ENCODE measurements at places on chromosomes 13 and 19.

DNA sequence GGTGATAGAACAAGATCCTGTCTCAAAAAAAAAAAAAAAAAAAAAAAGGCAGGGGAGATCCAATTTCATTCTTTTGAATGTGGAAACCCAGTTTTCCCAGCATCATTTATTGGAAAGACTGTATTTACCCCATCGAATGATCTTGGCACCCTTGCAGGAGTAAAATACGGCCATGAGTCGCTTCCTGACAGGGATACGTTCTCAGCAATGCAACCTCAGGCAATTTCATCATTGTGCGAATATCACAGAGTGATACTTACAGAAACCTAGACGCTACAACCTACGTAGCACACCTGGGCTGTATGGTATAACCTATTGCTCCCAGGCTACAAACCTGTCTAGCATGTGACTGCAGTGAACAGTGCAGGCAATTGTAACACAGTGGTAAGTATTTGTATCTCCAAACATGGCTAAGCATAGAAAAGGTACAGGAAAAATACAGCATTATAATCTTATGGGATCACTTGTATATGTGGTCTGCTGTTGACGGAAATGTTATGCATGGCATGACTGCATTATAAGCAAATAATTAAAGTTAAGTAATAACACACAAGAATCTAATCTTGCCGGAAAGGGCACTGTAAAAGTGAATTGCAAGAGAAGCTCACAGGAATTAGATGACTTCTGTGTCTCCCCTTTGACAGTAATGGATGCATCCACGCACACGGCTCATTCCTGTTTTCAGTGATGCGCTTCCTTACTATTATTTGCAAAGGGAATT is 24.1 kb downstream of the RFX2 start:
- no peak for DNase-seq

- DNase-seq: no peak
These were observed 85.2 kb downstream of the LMO7 start for GRCh38 chr13:75721307-75721706.

GRCh38 chr13:99385161-99385560 is 78.0 kb upstream of the GPR183 start:
- DNase-seq: no peak

DNA sequence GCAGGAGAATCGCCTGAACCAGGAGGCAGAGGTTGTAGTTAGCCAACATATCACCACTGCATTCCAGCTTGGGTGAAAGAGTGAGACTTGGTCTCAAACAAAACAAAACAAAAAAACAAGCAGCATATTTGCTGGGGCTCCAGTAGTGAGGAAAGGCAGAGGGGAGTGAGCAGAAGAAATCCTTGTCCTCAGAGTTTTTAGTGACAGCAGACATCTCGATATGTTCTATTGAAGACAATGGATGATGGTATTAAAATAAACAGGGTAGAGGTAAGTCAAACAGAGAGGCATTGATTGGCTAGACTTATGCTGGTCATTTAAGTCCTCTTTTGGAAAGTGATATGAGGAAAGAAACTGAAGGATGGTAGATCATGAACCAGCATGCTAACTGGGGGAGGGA is 19.0 kb downstream of the NLRP7 start:
- peak; percentile 7 for DNase-seq

- no peak for DNase-seq
These were observed 12.7 kb upstream of the ZNF728 start for GRCh38 chr19:23015660-23016059.

DNA sequence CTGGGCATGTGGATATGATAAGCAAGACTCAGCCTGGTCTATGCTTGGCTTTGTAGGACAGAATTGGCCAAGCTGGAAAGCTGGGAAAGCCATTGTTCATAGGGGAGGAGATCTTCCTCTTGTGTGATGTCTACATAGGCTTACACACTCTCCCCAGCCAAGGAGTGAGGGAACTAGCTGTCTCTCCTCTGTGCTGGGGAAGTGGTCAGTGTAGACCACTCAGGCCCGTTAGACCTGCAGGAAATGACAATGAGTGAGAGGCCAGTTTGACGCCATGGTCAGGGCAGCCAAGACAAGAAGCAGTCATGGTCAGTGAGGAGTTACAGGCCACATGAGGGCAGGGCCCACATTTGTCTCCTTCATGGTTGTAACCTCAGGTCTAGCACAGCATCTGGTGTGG is 159.1 kb upstream of the KL start:
- DNase-seq: no peak

- DNase-seq: no peak
These were observed 17.1 kb upstream of the CLC start for GRCh38 chr19:39754971-39755370.

- no peak for DNase-seq
These were observed 4.1 kb upstream of the KLF5 start for GRCh38 chr13:73054712-73055111.

GRCh38 chr13:113112893-113113845 is 7.6 kb downstream of the F7 start:
- DNase-seq: no peak

DNA sequence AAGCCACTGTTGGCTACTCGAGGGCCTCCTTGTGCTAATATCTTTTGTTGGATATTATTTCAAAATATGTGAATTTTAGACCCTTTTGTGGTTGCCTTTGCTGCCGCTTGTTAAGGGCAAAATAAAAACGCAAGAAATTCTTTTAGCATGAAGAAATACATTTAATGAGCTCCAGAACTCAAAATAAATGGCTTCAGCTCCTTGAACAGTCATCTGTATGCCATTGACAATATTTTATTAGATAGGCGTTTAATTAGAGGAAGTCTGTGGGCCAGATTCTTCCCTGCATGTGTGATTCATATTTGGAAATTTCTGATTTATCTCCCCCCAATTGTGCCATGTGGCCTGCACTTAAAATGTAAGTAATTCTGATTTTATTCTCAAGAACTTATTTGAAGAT is 177.2 kb downstream of the STK24 start:
- no peak for DNase-seq

DNA sequence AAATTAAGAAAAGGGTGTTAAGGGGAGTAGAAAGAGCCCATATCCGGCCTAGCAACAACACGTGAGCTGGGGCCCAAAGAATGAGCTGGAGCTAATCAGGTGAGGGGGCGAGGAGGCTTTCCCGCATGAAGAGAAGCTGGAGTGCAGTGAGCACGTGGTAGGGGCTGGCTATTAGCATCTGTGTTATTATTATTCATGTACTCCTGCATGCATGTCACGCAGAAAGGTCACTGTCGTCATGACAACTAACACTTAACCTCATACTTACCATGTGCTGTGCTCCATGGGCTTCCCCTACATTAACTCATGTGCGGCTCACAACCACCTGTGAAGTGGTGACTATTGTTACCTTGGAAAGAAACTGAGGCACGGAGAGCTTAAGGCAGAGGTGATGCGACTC is 227.6 kb upstream of the UBL3 start:
- no peak for DNase-seq

GRCh38 chr13:47076500-47076899 is 179.6 kb upstream of the HTR2A start:
- no peak for DNase-seq

DNA sequence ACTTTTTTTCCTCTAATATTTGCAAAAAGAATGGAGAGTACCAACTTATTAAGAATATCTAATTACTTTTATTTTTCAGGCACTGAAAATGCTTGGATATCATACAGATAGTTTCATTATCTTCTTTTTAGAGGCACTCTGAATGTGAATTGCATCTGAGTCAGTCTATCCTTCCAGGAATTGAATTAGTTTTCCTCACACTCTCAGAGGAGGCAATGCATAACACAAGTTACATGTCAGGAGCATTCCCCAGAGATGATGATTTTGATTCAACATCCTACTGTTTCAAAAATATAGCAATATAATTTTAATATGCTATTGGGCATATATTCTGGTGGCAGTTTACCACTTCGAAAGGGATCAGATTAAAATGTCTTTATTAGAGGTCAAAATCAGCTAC is 1315.4 kb downstream of the PCDH9 start:
- DNase-seq: no peak

DNA sequence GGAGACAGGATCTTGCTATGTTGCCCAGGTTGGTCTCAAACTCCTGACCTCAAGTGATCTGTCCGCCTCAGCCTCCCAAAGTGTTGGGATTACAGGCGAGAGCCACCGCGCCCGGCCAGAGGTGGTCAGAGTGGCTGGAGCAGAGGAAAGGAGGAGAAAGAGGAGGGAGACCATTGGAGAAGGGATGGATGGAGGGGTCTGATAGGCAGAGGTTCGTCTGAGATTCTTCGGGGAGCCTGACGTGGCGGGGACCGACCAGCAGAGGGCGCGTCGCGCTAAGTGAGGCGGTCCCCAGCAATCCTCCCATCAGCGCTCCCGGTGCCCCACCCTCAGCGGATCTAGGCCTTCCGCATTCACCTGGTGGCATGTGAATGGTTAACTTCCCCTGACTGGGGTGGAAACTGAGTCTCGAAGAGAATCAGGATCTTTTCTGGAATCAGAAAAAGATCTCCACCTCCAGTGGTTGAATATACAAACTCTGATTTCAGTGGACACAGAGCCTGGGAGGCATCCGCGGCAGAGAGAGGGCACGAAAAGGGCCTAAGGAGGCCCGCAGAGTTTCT is 8.8 kb downstream of the GTPBP3 start:
- peak; percentile 64 for DNase-seq

DNA sequence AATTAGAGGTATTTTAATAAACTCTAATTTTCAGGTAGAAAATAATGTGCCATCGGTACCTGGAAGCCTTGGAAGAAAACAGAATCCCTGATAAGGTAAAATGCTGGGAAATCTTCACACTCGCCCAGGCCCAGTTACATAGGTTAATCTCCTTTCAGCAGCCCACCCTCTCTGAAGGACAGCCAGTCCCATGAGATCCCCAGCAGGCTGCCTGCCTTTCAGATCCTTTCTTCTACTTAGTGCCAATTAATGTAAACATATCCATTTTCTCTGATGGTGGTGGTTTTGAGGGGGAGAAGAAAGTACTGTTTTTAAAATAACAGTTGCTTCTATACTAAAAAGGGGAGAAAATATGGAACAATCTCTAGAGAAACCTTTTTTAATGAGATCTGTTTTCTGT is 12.2 kb downstream of the SMAD9 start:
- DNase-seq: peak; percentile 35

GRCh38 chr19:41934849-41935374 is 6.7 kb upstream of the ERFL start:
- DNase-seq: peak; percentile 57

GRCh38 chr13:99218545-99218944 is 17.9 kb downstream of the UBAC2 start:
- DNase-seq: no peak

DNA sequence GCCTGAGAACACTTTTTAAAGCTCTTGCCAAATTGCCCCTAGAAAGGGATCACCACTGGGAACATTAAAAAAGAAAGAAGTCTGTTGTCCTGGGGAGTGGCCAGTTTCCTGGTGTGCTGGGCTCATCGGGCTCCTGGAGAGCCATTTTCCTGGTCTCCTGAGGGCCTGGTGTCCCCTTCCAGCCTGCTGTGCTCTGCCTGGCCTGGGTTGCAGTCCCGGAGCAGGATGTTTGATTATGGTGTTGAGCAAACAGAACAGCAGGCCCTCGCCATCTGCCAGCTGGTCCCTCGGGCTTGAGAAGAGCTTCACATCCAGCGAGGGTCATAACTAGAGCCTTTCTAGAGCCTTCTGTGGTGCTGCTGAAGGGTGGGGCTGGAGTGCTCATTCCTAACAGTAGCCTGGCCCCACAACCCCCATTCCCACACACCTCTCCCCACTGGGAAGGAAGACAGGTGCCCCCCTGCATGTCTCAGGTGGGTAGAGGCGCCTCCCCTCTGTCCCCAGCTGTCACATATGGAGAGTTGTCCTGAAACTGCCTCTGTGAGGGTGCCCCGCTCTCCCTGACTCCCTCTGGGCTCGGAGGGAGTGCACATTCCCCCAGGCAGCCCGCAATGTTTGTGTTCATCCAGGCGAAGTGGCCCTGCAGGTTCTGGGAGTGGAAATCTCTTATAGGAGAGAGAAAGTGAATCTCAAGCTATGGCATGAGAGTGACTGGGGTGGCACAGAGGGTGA is 151.1 kb downstream of the SIPA1L3 start:
- no peak for DNase-seq

GRCh38 chr13:24087605-24088225 is 72.8 kb upstream of the SPATA13 start:
- DNase-seq: no peak

DNA sequence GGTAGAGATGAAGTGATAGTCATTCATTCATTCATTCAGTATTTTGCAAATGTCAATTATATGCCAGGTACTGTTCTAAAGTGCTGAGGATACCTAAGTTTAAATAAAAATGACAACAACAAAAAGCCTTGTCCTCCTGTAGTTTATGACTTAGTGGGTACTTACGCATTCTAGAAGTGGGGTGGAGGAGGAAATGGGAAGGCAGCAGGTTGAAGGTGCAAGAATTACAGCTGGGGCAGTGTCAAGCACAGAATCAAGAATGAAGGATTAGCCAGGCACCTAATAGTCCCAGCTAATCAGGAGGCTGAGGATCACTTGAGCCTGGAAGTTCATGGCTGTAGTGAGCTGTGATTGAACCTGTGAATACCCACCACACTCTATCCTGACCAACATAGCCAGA is 90.7 kb upstream of the STARD13 start:
- no peak for DNase-seq

GRCh38 chr13:59837101-59837500 is 326.6 kb downstream of the DIAPH3 start:
- DNase-seq: no peak

DNA sequence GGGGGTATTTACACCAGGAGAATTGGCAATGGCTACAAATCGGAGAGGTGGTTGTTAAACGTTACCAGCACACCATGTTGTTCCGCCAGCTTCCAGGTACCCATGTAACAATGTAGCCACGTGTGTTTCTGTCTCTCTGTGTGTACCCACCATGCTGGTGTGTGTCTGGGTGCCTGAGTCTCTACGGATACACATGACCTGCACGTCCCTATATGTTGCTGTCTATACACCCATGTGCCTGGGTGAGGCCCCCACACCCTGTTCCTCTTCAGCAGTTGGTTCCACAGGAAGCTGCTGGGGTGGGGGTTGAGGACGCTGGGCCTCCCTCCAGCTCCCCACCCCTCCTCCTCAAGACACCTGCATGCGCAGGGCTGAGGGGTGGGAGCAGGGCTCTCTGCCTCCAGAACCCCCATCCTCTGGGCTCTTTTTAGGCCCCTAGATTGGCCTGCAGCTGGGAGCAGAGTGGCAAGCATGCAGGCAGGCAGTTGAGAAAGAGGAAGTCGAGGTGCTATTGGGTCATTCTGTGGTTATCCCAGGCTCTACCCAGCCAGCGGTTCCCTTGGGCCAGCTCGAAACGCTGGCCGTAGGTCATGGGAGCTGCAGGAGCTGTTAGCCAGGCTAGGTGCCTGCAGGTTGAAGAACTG is at the start of gene ARHGEF18:
Gene ARHGEF18, plus strand, starts transcription at position 351 of the 644 bp plus-strand sequence. CDS start 13,954 bp downstream, outside the sequence.
- no peak for DNase-seq

- no peak for DNase-seq
These were observed 7.5 kb upstream of the RBM26 start for GRCh38 chr13:79413521-79413920.

- no peak for DNase-seq
These were observed 3.1 kb downstream of the SLC25A15 start for GRCh38 chr13:40792284-40793051.

DNA sequence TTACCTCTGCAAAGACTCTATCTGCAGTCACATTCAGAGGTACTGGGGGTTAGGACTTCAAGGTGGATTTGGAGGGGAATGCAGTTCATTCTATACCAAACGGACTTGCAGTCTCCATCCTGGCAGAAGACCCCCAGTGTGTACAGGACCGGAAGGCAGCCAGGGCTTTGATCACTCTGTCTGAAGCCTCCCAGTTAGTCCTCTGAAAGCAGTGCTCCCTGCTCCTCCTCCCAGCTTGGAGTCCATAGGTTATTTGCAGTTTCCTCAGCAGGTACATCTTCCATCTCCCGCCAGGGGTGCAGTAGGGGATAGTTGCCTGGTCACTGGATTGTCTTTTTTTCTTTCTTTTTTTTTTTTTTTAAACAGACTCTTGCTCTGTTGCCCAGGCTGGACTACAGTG is 78.8 kb upstream of the KCTD15 start:
- DNase-seq: no peak
